Cortex of kidney (tissue), 1 donor: ENCODE measurements at places on chromosomes 2 and 18.

DNA sequence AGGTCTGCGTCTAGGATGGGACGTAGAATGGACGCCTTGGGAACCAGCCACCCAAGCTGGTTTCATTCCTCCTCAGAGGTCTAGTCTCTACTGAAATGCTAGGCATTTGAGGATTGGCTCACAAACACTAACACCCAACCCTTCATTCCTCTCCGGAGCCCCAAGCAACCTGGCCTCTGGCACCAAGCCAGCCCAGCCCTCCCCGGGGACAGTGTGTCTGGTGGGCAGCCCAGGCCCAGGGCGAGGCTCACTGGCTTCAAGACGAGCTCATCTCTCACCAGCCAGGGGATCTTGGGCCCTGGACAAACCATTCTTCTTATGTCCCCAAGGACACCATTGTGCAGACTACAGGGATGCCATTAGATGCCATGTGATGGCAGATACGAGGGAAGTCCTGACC, 182.5 kb downstream of the CTIF start:
- DNase-seq = no peak

DNA sequence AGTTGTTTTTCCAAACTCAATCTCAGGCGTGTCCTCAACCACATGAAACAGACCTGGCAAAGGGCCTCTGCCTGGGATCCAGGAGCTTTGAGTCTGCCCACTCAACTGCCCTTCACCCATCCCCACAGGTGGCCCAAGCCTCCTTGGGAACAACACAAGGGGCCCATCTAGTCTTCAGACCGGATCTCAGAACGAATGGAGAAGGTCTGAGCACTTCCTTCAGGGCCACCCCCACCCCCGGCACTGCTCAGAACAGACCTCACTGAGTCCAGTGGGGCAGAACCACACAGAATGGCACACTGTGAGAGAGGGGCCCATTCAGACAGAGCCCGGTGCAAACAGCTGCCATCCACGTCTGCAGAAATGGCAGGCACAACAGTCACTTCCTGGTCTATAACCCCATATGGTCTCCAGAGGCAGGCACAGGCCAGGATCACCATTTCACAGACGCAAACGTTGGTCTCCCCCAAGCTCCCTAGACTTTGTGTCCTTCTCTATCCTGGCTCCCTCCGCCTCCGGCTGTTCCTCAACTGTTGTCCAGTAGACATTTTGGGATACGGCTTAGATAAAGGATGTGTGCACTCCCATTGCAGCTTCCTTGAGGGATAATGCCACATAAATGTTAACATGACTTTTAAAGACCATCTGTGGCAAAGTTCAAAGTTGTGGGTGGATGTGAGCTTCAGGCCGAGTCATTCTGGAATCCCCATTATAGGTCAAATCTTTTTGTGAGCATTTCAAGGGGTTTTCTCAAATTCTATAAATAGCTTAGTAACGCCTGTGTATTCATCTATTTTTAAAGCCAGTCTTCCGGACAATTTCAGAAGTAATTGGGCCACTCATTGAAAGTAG, 149.7 kb downstream of the SMAD7 start:
- no peak for DNase-seq

GRCh38 chr2:64678771-64679590, 25.3 kb upstream of the SERTAD2 start:
- DNase-seq = no peak

GRCh38 chr2:55161295-55162210, 70.5 kb downstream of the CLHC1 start:
- no peak for DNase-seq

- no peak for DNase-seq
These were observed 156.5 kb downstream of the MYO5B start for GRCh38 chr18:50038448-50038847.

GRCh38 chr2:47719099-47719498, 63.8 kb upstream of the MSH6 start:
- DNase-seq = no peak
